ENCODE measurements at places on chromosomes 1 and 21.

DNA sequence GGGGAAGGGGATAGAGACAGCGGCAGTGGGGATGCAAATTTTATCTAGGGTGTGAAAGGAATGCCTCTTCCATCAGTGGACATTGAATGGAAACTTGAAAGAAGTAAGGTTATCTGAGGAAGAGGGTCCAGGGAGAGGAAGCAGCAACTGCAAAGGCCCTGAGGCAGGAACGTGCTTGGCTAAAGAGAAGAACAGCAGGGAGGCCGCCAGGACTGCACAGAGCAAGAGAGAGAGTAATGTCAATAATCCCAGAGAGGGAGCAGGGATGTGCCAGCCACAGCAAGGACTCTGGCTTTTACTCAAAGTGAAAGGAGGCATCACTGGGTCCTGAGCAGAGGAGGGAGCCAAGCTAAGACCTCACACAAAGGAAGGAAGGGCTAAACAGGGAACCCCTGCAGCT is 50.9 kb downstream of the KCND3 start:
- DNase-seq, result no peak

DNA sequence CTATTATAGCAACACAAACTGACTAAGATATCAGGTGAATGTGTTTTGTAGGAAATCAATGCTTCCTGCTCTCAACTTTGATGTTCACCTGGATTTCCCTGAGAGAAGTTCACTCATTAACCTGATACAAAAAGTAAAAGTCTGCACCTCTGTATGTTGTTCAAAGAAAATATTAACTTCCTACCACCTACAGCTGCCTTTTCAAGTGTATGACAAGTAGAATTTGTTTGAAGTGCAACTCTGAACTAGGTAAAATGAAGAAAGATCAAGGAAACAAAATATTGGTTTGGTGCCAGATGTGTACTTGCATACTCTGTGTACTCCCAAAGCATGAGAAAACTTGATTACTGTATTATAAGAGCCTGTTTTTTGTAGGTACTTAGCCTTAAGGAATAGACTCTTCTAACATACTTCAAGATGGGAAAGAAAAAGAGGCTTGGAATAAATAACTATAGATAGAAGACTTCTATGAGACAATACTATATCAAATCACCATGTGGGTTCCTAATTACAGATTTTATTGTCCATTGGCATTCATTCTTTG is 193.4 kb downstream of the APP start:
- no peak for DNase-seq

- no peak for DNase-seq
Measured at GRCh38 chr1:93613898-93614297, 67.7 kb downstream of the BCAR3 start.

- peak; percentile 17 for DNase-seq
Measured at GRCh38 chr1:83508485-83509151, 490.3 kb downstream of the TTLL7 start.

DNA sequence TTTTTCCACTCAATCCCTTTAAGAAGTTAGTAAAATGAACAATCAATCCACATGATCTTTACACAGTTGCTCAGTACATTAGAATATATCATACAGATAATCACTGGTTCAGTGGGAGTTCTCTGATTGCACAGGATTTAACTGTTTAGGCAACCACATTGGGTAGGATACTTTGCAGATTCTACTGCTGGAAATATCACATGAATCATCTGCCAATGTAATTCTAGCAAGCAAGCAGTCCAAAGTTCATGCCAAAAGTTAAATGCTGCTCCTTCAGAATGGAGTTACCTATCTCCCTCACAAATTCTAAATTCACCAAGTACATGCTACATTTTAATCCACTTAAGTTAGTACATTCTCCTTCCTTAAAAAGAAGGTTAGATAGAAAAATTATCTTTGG is 52.4 kb downstream of the NEGR1 start:
- DNase-seq, result no peak
